ENCODE measurements at places on chromosomes 2 and 18.
A peak's percentile ranks its signal among the peaks of the same experiment; 100 is the strongest.

DNA sequence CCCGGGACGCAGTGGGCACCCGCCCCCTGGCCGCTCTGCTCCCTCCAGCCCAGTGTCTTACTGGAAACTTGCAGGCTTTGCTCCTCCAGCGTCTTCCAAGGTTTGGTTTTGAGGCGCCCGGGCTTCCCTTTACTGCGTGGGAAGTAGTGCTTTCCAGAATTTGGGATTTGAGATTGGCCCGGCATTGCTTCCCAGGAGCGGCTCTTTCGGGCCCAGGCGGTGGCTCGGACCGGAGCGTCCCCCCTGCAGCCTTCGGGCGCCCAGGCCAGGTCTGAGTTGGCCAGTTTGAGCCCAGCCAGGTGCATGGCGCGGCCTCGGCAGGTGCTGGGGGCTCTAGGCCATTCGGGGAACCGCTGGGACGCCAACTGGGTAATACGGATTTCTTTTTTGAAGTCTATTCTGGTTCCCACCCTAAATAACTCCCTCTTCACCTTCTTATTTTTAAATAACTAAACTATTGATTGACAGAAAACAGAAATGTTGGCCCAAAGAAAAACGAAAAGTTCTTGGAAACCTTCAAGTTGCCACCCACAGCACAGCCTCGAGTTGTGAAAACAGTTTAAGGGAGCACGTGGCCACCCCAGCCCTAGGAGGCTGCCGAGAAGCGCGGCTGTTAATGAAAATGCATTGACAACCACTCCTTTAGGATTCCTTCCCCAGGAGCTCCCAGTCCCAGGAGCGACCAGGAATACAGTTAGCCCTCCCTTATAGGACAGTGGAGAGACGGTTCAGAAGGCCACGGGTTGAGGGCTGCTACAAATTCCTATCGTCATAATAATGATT lies 766 bp downstream of the SNTG2 start:
- DNase-seq, result no peak

DNA sequence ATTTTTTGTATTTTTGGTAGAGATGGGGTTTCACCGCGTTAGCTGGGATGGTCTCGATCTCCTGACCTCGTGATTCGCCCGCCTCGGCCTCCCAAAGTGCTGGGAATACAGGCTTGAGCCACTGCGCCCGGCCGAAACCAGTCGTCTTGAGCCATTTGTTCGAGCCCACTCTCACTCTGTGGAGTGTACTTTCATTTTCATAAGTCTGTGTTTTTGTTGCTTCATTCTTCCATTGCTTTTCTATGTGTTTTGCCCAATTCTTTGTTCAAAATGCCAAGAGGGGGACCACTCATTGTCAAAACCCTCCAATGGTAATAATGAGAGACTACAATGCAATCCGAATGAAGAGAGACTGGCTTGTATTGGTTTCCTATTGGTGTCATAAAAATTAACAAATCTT lies 1545.5 kb upstream of the DDX18 start:
- DNase-seq, result no peak

- DNase-seq, result no peak
Measured at GRCh38 chr2:226450141-226450540, 349.5 kb downstream of the IRS1 start.

GRCh38 chr2:157055660-157056199 lies 201.8 kb upstream of the GALNT5 start:
- no peak for DNase-seq

GRCh38 chr2:66789741-66790140 lies 354.8 kb downstream of the MEIS1 start:
- DNase-seq, result no peak

DNA sequence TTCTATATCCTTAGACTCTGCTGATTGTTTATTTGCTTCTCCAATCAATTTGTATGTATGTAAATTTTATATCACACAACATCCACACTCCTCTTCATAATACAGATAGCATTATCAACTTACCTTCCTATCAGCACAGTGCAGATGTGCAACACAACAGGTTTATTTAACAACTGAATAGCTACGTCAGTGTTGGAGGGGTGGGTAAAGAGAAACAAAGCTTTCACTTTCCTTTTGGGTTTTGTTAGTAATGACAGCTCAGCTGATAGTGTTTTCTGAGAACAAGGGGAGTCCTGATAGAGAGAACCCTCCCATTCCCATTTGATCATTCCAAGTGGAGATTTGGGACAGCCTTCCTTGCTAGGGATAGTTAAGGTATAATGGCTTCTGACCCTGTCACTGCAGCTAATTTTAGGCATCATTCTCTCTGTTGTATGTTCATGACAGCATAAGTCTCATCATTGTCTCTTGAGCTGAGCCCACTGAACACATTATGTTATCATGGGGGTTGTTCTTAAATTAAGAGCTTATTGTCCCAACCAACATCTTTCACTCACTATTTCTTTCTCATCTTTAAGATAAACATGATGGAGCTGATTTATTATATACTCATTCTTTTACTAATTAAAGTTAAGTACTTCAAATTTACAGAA lies 227.7 kb downstream of the GPD2 start:
- DNase-seq, result no peak

DNA sequence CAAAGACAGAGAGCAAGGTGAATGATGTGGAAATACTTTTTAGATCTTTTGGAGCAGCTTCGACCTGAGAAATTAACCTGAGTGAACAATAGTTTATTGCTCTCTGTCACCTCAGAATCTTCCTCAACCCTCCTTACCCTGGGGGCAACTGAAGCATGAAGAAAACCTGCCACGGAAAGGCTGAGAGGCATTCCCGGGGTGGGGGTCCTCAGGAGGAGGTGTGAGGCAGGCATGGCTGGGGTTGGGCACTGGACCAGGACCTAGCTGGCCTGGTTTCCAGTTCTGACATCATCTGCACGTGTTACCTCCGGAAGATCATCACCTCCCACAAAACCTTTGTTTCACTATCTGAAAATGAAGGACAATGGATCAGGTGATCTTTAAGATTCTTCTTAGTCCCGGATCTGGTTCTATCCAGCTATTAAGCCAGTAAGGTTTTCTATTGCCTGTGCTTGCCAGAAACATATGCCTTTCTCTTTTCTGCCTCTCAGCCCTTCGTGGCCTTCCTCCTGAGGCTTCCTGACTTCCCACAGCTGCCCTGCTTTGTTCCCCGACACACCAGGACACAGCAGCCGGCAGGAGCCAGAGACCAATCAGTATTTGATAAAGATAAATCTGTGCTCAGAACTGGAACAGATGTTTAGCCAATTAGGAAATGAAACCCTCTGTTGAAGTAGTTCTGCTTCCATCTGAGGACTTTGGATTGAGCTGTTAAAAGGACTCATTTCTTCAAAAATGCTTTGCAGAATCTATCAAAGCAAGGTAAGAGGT lies 232.5 kb downstream of the TDRD15 start:
- no peak for DNase-seq

GRCh38 chr2:105754011-105754410 lies 9.3 kb downstream of the NCK2 start:
- DNase-seq, result no peak

DNA sequence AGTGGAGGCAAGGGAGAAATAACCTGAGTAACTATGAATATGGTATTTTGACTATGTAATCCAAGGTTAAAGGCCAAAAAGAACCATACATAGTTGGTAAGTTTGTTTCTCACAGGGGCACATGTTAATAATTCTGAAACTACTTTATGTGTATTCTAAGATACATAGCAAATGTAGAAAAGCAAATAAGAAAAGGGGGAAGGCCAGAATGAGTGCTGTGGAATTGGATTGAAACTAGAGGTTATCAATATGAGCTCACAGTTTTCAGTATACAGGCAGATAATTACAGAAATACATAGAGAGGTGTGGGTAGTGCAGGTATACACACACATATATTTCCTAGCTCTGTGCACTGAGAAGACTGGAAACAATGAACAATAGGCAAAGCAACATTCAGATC lies 13.7 kb downstream of the INO80C start:
- DNase-seq, result no peak

DNA sequence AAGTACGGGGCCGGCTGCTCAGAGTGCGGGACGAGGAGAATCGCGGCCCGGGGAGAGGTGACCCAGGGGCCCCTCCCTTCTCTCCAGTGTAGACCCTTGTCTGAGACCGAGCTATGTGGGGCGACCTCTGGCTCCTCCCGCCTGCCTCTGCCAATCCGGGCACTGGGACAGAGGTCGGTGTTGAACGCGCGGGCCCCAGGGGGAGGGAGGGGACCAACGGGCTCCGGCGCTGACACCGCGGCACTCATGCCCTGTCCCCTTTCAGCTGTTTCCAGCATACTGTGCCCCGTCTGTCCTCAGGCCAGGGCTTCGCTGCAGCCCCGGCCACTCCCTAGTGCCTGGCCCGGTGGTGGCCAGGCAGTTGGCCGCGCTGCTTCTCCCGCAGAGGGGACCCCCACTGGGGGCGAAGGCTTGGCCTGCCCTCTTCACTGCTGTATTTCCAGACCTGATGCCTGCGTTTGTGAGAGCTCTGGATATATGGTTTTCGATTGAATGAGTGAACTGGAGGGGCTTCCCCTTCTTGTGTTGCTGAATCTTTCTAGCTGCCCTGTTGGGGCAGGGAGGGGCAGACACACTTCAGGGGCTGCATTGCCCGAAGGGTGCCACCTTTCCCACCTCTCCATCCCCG lies 809 bp downstream of the DBI start:
- peak; percentile 56 for DNase-seq

GRCh38 chr2:159879051-159879604 lies 81.1 kb upstream of the CD302 start:
- no peak for DNase-seq

DNA sequence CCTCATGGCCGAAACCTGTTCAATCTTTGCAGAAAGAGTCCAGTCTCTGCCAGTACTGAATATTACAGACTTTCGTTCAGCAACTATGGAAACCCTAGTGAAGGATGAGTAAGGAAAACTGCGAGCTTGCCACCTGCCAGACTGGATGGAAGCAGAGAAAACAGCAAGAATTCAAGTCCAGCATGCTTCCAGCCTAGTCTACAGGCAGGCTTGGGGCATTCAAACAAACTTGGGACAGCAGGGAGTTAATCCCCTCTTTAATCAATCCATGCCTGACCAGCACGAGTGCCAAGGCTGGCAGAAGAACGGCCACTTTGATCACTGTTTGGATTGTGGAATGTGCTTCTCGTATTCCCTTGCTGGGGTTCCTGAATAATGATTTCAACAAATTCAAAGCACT lies 145.2 kb downstream of the EPHA4 start:
- DNase-seq, result no peak

- no peak for DNase-seq
Measured at GRCh38 chr2:47501374-47502200, 98.6 kb downstream of the MSH2 start.

DNA sequence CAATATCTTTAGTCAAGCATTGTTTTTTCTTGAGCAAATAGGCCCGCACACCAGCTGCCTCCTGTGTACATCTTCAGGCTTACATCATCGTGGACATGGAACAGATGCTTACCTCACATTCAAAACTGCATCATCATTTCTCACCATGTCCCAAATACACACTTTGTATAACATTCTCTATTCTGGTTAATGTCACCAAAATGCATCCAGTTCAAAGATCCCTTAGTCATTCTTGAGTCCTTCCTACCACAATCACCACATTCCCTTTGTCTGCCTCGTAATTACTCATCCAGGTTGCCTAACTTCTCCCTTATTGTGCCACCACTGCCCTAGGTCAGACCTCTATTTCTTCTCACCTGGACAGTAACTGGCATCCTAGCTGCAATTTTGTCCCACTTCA lies 373.7 kb upstream of the GALNT5 start:
- no peak for DNase-seq

DNA sequence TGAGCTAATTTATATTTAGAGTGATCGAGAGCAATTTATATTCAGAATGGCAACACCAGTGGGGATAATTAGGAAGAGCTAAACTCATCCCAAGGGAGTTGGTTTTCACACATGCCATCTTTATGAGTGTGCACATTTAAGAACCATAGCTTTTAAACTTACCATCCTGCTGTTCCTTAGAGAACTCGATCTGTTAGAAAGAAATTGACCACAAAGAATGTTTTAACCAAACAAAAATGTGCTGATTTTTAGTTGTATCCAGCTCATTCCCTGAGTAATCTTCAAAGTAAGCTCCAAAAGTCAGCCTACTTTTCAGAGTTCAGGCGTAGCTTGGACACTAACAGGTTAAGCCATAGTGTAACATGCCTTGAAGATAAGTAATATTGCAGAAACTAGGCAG lies 12.6 kb downstream of the MYL1 start:
- no peak for DNase-seq

DNA sequence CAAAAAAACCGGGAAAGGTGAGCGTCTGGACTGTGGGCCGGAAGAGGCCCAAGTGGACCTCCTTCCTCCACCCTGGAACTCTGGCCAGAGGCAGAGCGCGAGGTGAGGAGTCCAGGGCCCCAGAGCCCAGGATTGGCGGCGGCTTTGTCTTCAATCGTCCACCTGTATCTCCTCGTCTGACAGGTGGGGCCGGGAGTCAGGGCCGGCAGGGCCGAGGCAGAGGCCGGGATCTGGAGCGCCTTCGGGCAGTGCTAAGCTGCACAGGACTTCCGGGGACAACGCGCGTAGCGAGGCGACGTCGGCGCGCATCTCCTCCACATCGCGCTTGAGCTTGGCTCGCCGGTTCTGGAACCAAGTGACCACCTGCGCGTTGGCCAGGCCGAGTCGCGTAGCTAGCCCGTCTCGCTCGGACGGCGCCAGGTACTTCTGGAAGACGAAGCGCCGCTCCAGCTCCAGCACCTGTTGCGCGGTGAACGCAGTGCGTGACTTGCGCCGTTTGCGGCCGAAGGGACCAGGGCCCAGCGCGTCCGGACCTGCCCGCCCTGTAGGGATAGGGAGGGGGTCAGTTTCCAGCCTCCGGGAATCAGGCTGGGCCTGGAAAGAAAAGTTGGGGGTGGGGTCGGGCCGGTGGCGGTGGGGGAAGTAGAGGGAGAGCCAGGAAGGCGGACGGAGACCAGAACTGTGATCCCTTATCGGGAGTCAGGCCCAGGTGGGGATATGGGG lies 1.5 kb downstream of the LBX2 start:
- no peak for DNase-seq

DNA sequence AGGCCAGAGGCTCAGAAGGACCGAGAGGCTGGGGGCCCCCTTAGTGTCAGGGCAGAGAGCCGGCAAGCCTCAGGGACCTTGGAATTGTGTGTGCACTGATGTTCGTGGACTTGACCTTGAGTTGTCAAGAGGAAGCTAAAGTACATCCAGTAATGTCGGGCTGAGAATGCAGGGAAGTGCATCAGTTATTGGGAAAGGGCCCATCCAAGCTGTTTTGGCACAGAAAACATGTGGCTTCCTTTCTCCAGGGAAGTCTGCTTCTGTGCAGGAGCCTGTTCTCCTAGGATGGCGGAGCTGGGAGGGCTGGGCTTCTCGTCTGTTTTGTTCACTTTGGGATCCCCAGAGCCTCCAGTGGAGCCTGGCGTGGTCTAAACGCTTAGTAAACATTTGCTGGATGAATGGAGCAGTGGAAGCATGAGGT lies 23.7 kb downstream of the ATOH8 start:
- DNase-seq, result no peak

GRCh38 chr2:47037678-47038077 lies 117.4 kb downstream of the STPG4 start:
- no peak for DNase-seq

- DNase-seq, result peak; percentile 27
Measured at GRCh38 chr2:209368914-209369313, 54.9 kb upstream of the MAP2 start.

- no peak for DNase-seq
Measured at GRCh38 chr2:171564463-171564862, 42.2 kb downstream of the CYBRD1 start.

GRCh38 chr2:111665551-111666116 lies 218.4 kb downstream of the ANAPC1 start:
- DNase-seq, result no peak

GRCh38 chr2:241649404-241649803 lies 11.9 kb downstream of the ATG4B start:
- DNase-seq, result no peak

- DNase-seq, result no peak
Measured at GRCh38 chr2:72211350-72211749, 63.7 kb upstream of the CYP26B1 start.
